Breast epithelium (tissue), 4 donors: ENCODE measurements at places on chromosomes 3 and 15.

GRCh38 chr3:153911116-153911515 is 210.1 kb upstream of the ARHGEF26 start:
- DNase-seq, result no peak

DNA sequence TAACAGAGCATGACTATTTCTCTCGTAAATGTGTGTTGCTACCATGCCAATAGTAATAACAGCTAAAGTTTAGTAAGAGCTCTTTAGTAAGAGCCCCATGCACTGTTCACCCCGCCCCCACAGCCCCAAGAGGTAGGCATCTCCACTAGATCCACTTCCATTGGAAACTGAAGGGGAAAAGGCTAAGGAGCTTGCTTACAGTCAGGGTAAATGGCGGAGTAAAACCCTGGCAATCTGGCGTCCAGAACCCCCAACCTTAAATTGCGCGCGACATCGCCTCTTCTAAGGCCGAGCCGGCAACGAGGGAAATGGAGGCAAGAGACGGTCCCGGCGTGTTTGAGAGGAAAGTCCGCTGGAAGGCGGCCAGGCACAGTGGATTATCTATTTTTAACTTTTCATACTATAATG is 654 bp upstream of the C3orf38 start:
- no peak for DNase-seq

DNA sequence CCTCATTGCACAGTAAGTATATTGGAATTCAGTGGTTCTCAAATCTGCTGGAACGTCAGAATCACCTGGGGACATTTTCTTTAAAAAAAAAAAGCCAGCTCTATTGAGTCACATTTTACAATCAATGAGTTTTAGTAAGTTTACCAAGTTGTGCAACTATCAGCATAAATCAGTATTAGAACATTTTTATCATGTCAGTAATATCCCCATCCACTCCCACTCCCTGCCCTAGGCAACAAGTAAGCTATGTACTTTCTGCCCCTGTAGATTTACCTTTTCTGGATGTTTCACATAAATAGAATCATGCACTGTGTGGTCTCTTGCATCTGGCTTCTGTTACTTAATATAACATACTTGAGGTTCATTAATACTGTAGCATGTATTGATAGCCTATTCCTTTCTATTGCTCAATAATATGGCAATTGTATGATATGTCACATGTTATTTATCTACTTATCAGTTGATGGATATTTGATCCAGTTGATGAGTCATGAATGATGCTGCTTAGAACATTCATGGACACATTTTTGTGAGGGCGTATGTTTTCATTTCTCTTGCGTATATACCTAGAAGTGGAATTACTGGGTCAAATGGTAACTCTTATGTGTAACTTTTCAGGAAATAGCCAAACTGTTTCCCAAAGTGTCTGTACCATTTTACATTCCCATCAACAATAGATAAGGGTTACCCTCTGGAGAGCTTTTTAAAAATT is 180.5 kb downstream of the THSD4 start:
- no peak for DNase-seq

- DNase-seq, result no peak
Measured at GRCh38 chr3:48090166-48090939, 74.1 kb upstream of the MAP4 start.

DNA sequence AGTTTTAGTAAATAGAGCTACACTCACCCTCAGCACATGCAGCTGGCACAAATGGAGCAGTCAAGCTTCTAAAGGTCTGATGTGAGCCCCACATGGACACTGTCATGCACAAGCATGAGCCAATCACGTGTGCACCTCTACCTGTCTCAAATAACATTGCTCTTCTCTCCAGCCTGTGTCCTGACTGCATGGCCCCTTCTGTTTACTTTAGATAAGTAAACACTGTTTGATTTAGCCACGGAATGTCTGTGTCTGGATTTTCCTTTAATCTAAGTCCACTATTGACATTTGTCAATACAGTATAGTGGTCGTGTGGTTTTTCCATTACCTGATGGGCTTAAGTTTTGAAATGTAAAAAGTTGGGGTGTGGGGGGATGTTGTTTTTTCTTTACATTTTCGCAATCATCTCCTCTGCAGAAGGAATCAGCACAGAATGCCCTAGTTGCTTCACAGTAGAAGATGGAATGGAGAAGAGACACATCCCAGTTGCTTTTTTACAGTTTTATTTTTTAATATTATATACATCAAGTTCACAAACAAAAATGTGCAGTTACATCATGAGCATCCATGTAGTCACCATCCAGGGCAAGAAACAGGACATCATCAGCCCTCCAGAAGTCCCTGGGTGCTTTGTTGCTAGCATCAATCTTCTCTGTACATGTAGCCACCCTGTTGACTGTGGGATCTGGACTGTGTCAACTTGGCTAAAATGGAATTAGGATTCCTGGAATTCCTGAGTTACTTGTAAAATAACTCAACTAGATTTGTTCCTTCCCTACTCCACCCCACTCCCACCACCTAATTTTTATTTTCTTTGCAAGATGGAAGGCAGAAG is 146.1 kb downstream of the UACA start:
- DNase-seq, result no peak

GRCh38 chr3:172286548-172287148 is 161.6 kb downstream of the GHSR start:
- no peak for DNase-seq

DNA sequence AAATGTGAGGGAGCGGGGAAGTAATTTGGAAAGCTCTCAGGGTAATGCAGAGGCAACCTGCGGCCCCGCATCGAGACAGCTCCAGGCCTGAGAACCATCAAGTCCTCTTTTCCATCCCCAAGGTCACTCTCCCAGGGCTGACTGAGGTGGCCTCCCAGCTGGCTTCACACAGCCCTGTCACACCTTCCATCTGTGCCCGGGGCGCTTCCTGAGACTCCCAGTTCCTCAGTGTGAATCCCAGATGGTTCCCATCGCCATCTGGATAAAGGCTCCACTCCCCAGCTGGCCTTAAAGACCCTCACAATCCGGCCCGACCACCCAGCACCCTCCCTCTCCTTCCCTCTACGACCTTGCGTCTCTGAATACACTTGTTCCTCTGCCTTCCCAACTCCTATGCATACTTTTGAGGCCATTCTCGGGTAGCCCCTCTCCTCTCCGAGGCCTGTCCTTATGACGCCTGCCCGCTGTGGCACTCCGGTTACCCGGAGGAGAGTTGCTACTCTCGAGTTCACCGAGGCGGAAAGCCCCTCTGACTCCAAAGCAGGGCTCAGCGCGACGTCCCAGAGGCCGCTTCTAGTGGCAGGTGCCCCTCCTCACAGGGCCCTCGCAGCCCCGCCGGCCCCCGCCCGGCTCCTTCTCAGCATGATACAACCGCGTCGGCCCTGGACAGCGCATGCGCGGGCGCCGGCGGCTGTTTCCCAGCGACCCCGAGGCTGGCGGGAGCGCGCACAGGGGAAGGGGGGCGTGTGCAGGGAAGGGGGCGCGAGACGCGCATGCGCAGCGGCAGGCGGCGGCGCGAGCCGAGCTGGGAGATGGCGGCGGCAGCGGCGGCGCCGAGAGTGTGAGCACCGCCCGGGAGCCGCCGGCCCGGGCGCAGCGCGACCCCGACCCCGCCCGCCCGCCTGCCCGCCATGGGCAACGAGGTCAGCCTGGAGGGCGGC is at the start of gene BSN:
TSS of gene BSN (plus strand) at position 786 of the 941 bp plus-strand sequence. CDS start at position 912, 126 bp downstream.
- peak; percentile 66 for DNase-seq

- no peak for DNase-seq
Measured at GRCh38 chr3:23111797-23112196, 91.3 kb upstream of the UBE2E2 start.
